ENCODE measurements at places on chromosomes 11 and 22. TPM values are rescaled to one million over a fixed set of nuclear protein-coding genes. Genes with fewer than 3 reads are reported as not detected.

KIF18A gene
- total RNA-seq = not detected

APOBEC3B gene
- total RNA-seq = 2.1 TPM

BLID gene
- total RNA-seq = not detected

ZC3H12C gene
- total RNA-seq = 7.3 TPM

APOBEC3C gene
- total RNA-seq = 6.7 TPM

SCGB1D2 gene
- total RNA-seq = not detected

KCNQ1 gene
- total RNA-seq = 38.9 TPM

FAM168A gene
- 8.9 TPM for total RNA-seq

MMP1 gene
- 34.8 TPM for total RNA-seq

AQP11 gene
- total RNA-seq = 1.6 TPM

PSMC3 gene
- 43.8 TPM for total RNA-seq

TEX12 gene
- total RNA-seq = not detected

TMEM109 gene
- 59.9 TPM for total RNA-seq

SLCO2B1 gene
- 101 TPM for total RNA-seq

ZDHHC8 gene
- total RNA-seq = 21.4 TPM

LIF gene
- total RNA-seq = 1.3 TPM

ZNF280A gene
- total RNA-seq = not detected

JAML gene
- 4.9 TPM for total RNA-seq

MICALL1 gene
- total RNA-seq = 19.2 TPM

OR6A2 gene
- total RNA-seq = 1.0 TPM

MMP27 gene
- not detected for total RNA-seq

MCHR1 gene
- not detected for total RNA-seq

RAB39A gene
- 0.52 TPM for total RNA-seq

F2 gene
- not detected for total RNA-seq

RCOR2 gene
- 0.26 TPM for total RNA-seq

RAC2 gene
- total RNA-seq = 4.9 TPM

OR8D4 gene
- 1.6 TPM for total RNA-seq

TNNT3 gene
- total RNA-seq = not detected

Measured in body of pancreas (tissue), 4 donors.